ENCODE measurements at places on chromosomes 2 and 18.

GRCh38 chr18:35239314-35239713 lies 1.5 kb upstream of the ZNF397 start:
- DNase-seq, result no peak

GRCh38 chr2:49924044-49924817 lies 769.9 kb upstream of the FSHR start:
- no peak for DNase-seq

- DNase-seq, result no peak
Observed at GRCh38 chr2:70140791-70141211, 50.0 kb downstream of the C2orf42 start.

GRCh38 chr2:17104454-17104853 lies 413.8 kb downstream of the RAD51AP2 start:
- DNase-seq, result no peak

DNA sequence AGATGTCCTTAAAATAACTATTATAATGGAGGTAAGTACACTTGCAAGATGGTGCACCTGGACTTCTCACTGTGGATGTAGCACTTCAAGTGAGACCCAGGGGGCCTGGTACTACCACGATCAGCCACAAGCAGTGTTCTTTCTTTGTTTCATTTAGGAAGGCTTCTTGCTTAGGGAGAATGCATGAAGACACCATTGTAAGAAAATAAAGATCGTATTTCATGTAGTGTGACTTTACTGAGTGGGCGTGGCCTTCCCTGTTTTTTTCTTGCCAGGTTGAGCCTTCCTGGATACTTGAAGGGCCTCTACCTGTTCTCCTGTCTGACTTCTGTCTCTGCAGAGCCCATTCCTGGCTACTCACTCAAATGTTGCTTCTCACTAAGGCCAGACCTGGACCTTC lies 615.6 kb upstream of the SOX11 start:
- DNase-seq, result no peak

- DNase-seq, result no peak
Observed at GRCh38 chr18:48997985-48998831, 47.4 kb upstream of the SMAD7 start.

DNA sequence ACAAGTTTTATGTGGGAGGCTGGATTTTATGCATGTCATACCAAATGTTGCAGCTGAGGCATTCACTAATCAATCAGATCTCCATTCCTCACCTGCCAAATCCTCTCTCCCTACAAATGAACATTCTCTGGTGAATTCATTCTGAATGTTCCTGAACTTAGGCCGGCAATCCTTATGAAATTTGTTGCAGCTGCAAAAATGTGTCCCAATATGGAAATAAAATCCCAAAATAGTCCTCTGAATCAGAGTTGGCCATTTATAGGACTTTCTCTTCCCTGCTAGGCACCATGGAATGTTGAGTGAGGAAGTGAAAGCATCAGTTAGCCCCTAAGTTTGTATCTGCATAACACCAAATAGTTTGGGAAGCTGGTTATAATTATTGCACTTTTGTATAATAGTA lies 25.6 kb downstream of the GCA start:
- no peak for DNase-seq

- no peak for DNase-seq
Observed at GRCh38 chr2:129623783-129624182, 355.7 kb upstream of the RAB6C start.

DNA sequence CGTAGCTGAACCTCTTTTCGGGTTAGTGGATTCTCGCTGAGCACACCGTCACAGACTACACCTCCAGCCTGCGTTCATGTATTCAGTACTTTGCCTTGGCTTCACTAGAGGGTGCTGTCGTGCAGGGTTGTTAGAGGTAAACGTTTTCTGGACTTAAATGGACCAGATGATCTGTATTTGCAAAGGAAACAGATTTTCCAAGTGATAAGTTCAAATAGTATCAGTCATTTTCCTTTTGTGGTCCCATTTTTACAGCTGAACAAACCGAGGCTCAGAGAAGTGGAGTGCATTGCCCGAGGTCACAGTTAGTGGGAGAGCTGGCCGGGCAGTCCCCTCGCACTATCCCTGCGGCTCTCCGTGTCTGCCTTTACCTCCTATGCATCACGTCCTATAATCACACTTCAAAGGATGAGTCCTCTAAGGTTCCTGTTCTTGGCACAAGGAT lies 125.9 kb downstream of the MAP4K4 start:
- DNase-seq, result peak; percentile 62

GRCh38 chr2:101386599-101387150 lies 628 bp downstream of the CREG2 start:
- DNase-seq, result no peak

DNA sequence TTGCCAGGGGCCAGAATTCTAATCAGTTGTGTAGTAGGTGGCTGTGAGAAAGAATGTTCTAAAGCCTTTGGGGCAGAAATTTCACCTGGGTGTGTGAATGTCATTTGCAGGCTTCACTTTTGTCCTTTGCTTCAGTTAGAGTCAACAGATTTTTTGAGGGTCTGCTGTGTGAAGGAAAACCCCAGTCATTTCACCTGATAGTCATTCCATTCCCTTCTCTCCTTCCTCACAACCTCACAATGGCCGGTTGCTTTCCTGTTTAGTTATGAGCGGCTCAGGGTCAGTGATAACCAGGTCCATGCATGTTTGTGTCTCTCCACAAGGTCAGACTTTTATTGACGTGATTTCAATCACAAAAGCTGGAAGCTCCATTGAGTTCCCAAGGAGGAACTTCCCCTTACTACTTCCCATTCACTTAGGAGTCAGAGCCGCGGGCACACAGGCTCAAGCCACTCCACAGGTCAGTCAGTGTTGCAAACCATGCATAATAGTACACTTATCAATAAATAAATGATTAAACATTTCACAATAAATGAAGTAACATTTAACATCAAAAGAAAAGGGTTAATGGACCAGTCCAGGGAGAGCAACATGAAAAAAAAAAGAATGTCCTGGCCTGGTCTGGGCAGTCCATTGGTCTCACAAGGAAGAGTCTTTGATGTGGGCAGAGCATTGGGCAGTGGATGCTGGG lies 74.3 kb downstream of the NPAS2 start:
- no peak for DNase-seq

- DNase-seq, result no peak
Observed at GRCh38 chr2:160380611-160381010, 113.0 kb downstream of the RBMS1 start.

DNA sequence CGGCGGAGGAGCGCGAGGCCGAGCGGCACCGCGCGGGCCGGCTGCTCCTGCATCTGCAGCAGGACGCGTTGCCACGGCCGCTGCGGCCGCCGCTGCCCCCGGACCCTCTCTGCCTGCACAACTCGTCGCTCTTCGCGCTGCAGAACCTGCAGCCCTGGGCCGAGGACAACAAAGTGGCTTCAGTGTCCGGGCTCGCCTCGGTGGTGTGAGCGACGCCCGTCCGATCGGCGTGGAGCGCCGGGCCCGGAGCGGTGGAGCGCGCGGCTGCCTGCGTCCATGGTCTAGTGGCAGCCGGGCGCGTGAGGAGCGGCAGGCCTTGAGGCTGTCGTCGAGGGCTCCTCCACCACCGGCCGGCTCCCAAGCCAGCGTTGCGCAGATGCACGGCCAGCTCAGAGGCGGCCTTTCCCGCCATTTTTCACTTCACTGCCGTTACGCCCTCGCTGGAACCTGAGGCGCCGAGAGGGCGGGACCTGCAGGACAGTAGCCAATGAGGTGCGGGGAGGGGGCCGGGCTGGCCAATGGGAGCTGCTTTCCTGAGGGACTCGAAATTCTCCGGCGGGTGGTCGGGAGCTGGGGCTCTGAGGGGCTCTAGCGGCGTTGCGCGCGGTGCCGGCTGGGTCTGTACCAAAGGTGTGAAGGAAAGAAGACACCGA lies 1.9 kb downstream of the TLX2 start:
- peak; percentile 67 for DNase-seq

GRCh38 chr18:79935499-79935898 lies 16.0 kb downstream of the SLC66A2 start:
- DNase-seq, result no peak

GRCh38 chr18:74819433-74820059 lies 221.9 kb downstream of the ZNF407 start:
- no peak for DNase-seq

DNA sequence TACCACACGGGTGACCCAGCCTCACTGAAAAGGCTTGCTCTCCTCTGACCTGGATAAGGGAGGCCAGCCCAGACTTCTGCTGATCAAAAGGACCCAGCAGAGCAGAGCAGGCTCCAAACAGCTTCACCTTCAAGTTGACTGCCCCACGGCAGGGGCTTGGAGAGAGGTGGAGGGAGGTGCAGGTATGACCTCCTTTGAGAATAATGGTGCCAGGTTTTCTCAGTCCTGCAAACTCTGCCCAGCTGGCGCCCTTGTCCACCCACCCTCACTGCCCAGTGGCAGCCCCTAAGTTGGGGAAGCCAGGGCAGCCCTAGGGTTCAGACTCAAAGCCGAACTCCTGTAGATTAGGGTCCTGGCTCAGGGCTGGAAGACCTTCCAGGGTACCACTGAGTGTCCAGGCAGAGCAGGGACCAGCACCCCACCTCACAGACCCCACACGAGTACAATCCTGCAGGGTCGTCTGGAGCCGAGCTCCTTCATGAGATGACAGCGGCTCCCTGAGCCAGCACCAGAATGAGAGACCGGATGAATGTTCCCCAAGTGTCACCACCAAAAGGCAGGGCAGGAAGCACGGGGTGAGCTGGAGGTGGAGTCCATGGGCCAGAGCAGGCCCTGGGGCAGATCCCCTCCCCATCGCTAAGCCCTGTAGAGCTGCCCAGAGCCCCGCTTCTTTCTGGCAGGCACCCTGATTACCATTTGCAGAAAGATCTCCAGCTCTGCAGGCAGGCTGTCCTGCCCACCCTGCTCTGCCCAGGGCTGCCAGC lies 3.6 kb upstream of the GPC1 start:
- no peak for DNase-seq

DNA sequence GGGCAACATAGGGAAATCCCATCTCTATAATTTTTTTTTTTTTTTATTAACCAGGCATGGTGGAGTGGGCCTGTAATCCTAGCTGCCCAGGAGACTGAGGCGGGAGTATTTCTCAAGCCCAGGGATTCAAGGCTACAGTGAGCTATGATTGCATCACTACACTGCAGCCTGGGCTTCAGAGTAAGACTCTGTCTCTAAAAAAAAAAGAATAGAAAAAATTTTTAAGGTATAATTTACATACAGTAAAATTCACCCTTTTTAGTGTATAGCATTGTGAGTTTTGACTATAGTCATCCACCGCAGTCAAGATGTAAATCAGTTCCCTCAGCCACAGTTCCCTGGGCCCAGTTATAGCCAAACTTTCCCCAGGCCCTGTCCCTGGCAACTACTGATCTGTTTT lies 57.1 kb upstream of the MSH6 start:
- no peak for DNase-seq

GRCh38 chr2:236639461-236640235 lies 70.0 kb downstream of the ACKR3 start:
- no peak for DNase-seq

DNA sequence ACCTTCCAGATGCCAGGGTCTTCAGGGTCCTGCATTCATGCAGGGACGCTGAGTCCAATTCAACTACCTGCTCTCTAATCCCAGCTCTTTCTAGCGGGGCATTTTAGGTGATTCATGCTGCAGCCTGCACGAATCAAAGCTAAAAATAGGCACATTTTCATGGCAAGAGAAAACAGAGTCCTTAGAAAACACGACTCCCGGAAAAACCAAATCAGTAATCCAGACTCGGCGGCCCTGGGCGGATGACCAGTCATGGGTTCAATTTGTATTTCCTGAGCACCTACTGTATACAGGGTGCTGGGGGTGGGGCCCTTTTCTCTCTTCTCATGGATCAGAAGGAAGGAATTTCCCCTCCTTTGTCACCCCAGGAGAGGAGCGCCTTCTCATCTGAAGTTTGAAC lies 64.4 kb downstream of the LONRF2 start:
- no peak for DNase-seq

DNA sequence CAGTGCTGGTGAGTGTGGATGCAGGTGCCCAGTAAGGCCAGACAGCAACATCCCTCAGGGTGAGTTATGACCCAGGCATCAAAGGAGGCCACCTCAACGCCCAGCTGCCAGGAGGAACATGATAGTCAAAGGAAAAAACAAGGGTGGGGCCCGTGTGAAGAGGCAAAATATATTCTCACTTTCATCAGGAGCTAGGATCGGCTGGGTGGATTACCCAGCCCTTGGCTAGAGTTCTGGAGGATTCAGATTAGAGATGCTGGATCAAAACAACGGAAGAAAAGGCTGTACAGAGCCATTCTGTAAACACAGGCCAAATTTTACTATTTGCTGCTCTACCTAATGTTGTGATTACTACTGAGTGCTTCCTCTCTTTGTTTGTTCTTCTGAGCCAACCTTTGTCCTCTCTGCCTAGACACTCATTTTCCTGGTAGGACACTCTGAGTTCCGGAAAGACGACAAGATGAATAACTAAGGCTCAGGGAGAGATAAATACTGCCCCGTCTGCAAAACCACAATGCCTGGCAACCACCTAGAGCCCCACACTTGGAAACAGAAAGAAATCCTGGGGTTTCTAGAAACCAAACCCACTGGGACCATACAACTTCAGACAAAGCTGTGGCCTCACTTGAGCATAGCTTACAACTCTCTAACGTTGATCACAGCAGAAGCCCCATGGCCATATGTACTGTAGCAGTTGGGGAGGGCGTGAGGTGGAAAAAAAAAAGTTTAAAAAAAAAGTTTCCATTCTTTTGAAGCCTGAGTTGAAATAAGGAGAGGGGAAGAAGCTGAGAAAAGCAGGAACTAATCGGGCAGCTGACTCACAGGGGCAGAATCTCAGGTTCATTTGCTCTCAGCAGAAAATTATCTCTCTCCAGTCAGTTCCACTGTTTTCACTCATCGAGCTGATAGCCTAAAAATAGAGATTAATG lies 17.8 kb upstream of the PMAIP1 start:
- no peak for DNase-seq

- DNase-seq, result no peak
Observed at GRCh38 chr2:132871831-132872230, 201.8 kb upstream of the LYPD1 start.

GRCh38 chr2:974054-974453 lies 23.4 kb downstream of the SNTG2 start:
- DNase-seq, result no peak

GRCh38 chr18:76491776-76492668 lies 3.0 kb downstream of the ZNF516 start:
- DNase-seq, result no peak

GRCh38 chr2:238908960-238909951 lies 61.4 kb downstream of the TWIST2 start:
- no peak for DNase-seq

DNA sequence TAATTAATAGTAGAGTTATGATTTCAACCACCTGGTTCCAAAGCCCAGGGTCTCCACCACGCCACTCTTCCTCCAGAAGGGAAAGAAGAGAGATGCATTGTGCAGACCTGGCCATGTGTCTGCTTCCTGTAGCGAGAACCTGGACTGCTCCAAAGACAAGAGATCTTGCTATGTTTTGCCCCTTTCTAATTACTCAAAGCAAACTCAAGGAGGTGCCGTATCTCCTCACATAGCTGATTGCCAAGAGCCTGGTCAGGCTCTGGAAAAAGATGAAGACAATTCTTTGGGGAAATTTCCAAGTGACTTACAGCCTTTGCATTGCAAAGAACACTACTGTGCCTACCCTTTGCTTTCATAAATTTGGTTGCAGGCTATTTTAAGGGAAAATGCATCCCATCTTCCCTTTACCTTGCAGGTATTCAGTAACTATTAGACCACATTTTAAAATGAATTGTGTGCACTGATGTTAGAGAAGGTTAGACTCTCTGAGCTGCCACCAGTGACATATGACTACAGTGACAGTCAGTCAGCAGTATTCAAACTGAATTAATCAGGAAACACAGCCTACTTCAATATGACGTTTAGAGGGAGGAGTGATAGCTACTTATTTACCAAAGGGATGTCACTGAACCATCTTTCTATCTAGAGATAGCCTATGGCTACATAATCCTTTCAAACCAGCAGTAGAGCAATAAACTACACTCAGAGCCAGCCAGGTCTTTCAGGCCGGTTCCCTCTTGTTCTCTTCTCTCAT lies 842.1 kb upstream of the FANCL start:
- no peak for DNase-seq

Data from stimulated activated CD4-positive, alpha-beta T cell treated with anti-CD3 and anti-CD28 coated beads, Interleukin-12 subunit alpha, Interleukin-12 subunit beta, amount 100 ng/mL, for 24 hours (primary cell).